ENCODE measurements at places on chromosomes 16 and 17. TPM values are rescaled to one million over a fixed set of nuclear protein-coding genes. Genes with fewer than 3 reads are reported as not detected.

Gene CBX2
- 2.9 TPM for total RNA-seq

Gene CD2BP2
- total RNA-seq: 29.3 TPM

Gene CCL14
- total RNA-seq: 8.1 TPM

Gene ARMC7
- 6.0 TPM for total RNA-seq

Gene CTRB2
- not detected for total RNA-seq
